ENCODE measurements at places on chromosomes 5 and 9.

DNA sequence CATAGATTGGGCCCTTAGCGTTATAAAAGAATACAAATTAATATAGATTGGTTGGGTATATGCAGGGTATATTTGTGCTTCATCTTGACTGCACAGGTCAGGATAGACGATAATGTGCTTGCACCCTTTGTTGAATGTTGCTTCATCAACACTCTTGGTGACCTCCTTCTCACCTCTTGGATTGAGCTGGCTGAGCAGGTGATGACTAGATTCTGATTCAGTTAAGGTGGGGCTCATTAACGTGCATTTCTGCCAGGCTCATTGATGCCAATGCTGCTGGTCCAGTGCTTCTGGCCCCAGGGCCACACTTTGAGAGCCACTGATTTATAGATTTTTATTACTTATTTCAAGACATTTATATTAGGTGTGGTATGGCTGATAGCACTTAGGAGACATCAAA lies 27.7 kb downstream of the PCSK5 start:
- DNase-seq = no peak

DNA sequence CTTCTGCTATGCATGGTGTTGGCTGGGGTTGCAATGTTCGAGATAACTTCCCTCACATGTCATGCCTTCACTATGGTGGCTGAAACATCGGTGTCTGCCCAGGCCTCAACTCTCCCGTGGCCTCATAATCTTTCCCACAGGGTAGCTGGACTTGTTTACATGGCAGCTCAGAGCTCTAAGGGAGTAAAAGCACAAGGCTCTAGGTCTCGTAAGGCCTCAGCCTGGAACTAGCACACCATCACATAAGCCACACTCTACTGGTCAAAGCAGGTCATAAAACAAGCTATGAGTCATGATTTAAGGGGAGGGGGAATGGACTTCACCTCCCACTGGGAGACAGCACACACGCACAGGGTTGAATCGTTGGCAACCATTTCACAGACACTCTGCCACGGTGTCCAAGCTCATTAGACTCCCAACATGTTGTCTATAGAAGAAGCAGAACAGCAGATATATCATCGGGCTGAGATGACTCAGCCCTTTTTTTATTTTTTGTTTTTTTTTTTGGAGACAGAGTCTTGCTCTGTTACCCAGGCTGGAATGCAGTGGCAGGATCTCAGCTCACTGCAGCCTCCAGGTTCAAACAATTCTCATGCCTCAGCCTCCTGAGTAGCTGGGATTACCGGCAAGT lies 66.8 kb upstream of the IL17B start:
- DNase-seq = no peak

DNA sequence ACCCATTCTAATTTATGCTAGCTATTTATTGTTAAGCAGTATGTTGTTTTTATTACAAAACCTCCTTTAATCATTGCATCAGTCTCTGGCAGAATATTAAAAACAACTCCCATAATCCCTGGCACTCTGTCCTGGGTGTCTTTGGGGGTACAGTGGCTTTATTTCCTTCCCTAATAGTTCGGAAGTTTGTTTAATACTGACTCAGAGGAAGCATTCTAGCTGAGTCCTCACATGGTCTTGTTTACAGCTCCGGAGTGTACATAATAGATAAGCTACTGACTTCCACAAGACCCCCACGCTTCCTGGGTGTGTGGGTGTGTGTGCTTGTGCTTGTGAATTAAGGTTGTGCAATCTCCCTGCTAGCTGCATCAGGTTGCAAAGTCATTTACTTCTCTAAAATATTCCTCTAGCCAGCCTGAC lies 149.8 kb upstream of the CDKN2B start:
- DNase-seq = no peak

- no peak for DNase-seq
Observed at GRCh38 chr5:73419117-73419464, 29.5 kb downstream of the FOXD1 start.

GRCh38 chr5:5721881-5722280 lies 299.4 kb downstream of the ICE1 start:
- no peak for DNase-seq

GRCh38 chr9:130207241-130207992 lies 35.2 kb downstream of the NCS1 start:
- no peak for DNase-seq

- no peak for DNase-seq
Observed at GRCh38 chr5:83313436-83313835, 158.1 kb upstream of the VCAN start.

All from activated CD8-positive, alpha-beta memory T cell treated with anti-CD3 and anti-CD28 coated beads for 48 hours (primary cell).